Head of caudate nucleus (tissue), 42 donors: ENCODE measurements at places on chromosomes 6 and 20.
A peak's percentile ranks its signal among the peaks of the same experiment; 100 is the strongest.

DNA sequence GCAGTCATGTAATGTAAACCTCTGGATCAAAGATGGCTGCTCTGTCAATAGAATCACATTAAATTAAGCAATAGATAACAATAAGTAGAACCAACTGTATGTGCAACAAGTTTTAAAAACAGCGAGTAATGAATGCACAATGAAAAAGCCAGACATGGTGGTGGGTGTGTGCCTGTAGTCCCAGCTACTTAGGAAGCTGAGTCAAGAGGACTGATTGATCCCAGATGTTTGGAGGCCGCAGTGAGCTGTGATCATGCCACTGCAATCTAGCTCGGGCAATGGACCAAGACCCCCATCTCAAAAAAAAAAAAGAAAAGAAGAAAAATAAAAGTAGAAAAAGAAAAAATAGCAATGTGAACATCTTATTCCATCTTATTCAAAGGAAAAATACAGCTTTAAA lies 558.7 kb upstream of the MMS22L start:
- no peak for DNase-seq

- peak; percentile 93 for DNase-seq
Observed at GRCh38 chr20:327186-328026, 2.1 kb downstream of the SOX12 start.

DNA sequence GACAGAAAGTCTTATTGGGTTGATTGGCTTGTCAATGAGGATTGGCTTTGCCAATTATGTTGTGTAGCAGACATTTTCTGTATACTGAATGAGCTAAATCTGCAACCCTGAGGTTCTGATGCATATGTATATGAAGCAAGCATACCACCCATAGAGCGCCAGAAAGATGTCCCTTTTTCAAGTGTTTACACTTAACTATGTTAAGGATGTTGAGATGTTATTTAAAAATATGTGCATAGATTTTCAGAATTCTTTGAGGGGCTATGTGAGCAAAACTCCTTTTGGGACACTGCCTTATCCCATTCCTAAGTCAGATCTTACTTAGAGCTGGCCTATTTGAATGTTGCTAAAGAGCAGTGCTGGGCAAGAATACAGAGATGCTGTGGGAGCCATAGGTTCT lies 1.9 kb downstream of the AIG1 start:
- DNase-seq: no peak

DNA sequence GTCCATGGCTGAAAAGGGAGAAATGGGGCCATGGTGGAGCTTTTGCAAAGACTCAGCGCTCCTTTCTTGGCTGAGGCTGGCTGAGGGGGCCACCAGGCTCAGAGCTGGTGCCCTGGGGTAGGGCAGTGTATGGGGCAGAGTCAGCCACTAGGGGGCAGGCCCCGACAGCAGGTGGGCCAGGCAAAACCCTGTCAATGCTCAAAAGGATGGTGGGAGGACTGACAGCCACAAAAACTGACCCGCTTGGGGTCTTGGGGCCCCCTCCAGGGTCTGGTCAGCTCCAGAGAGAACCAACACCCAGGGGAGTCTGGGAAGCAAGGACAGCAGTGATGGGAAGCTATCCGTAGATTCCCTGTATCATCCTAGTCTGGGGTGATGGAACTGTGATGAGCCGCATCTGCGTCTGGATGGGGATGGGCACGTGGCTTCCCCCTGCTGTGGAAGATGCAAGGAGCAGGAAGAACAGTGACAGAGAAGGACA lies 306.9 kb downstream of the DHX35 start:
- DNase-seq: peak; percentile 88

DNA sequence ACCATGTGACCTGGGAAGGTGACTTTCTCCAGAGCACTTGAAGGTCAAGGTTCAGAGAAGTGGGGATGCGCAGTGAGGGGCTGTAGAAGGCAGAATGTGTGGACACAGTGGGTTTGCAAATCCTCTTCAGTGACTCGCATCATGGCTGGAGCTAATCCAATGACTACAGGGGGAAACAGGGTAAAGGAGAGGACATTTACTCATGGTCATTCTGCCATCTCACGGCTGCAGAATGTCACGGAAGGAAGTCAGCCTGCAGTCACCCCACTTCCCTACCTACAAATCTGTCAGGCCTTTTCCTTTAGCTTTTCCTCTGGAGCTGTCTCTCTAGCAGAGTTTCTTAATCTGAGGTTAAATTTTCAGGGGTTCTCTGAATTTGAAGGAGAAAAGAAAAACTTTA lies 337.6 kb downstream of the CDC5L start:
- no peak for DNase-seq

DNA sequence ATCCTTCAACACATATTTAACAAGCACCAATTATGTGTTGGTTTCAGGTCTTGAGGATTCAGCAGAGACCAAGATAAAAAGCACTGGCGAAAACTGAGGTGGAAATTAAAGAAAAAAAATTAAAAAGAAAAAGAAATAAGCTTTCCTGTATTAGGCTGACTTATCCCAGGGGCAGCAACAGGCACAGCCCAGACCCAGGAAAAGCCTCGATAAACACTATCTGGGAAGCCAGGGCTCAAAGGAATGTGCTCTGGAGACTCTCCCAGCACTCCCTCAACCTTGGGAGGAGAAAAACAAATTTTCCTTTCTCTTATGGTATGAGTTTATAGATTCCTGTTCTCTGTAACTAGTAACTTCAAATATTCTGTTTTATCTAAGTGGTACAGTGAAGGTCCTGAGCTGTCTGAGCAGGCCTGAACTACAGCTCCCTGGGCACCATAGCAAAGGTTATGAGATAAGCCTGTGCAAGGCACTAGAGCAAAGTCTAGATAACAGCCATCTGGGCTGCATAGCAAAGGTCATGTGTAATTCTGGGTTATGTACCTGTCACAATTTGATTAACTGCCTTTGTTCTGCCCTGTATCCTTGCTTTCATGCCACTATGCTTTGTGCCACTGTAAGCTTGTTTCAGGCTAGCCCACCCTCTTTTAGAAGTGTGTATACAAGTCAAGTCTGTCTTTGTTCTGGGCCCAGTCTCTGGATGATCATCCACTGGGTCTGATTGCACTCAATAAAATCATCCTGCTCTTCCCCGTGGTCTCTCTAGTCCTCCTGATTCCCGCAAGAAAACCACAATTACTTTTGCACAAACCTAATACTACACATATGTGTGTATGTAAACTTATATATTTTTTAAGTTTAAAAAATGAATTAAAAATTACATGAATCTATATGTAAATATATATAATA lies 54.0 kb downstream of the IL22RA2 start:
- no peak for DNase-seq

- DNase-seq: no peak
Observed at GRCh38 chr6:11852061-11852651, 73.6 kb upstream of the ADTRP start.

DNA sequence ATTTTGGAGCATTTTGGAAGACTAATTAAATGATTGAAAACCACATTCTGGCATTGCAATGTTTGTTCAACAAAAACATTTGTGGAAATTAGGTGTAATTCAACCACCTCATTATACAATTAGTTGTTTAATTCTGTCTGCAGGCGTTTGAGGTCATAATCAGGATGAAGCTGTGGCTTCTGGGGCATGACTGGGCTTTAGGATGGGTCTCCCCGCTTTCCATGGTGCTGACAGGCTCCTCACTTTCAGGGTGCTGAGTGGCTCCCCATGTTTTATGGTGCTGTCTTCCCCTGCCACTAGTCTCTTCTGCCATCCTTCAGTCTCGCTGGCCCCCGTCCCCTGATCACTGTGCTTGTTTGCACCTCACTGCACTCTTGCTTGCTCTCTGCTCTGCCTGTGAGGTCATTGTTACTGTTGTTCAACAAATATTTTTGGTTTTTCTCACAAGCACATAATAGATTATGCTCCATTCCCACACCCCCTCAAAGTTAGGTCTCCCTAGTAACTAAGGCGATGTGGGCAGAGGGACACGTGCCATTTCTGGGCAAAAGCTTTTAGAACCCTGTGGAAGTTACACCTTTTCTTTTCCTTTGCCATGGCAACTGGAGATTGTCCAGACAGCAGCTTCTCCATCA lies 25.4 kb upstream of the ZNF831 start:
- DNase-seq: no peak

DNA sequence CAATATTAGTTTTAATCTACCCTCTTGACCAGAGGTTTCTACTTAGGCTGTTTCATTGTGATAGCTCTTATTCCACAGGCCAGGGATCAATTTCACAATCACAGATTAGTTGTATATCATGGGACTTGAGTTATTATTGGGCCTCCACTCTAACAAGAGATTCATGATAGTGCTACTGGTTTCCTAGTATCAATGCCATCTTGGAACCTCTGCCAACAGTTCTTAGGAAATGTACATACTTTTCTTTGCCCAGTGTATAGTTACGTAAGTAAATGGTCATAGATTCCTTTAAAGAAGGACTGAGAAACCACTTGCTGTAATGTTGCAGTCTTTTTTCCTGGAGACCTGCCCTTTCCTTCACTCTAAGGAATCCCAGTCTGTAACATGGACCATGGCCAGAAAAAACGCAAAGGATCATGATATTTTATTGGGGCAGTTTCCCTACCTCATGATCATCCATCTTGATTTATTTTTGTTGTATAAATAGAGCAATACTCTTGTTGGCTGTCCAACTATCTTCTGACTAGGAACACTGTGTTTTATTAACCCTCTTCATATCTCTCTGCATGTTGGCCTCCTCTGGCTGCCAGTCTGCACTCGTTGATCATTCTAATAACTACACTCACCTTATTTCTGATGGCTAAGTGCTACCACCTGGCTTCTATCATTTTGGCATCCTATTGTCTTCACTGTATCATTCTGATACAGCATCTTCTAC lies 38.0 kb upstream of the VGLL2 start:
- DNase-seq: no peak

GRCh38 chr20:48531505-48531904 lies 296.3 kb downstream of the PREX1 start:
- DNase-seq: no peak

- DNase-seq: no peak
Observed at GRCh38 chr6:42269553-42269952, 51.9 kb upstream of the MRPS10 start.

DNA sequence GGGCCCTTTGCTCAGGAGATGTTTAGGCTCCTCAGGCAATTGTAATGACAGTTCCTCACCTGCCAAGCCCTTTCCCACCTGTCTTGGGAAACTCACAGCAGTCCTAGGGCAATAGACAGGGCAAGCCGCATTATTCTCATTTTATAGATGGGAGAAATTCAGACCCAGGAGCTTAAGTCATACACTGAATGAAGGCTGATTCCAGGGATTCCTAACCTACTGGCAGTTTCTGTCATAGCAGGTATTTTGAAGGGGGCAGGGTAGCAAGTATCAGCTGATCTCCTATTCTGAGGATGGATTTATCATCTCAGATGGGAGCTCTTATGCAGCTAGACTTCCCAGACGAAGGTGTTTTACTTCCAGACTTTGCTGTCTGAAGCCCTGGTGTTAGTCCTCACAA lies 61.4 kb upstream of the MYL9 start:
- peak; percentile 70 for DNase-seq
